Fibroblast of skin of right biceps (primary cell): ENCODE measurements at places on chromosomes 5 and 9.

GRCh38 chr5:34742061-34742460 is 85.9 kb downstream of the RAI14 start:
- peak; percentile 80 for DNase-seq

- DNase-seq, result no peak
These were observed 3.4 kb upstream of the FAM193B start for GRCh38 chr5:177557796-177558195.

- peak; percentile 53 for DNase-seq
These were observed 27.7 kb downstream of the PPP3R2 start for GRCh38 chr9:101566904-101567724.

DNA sequence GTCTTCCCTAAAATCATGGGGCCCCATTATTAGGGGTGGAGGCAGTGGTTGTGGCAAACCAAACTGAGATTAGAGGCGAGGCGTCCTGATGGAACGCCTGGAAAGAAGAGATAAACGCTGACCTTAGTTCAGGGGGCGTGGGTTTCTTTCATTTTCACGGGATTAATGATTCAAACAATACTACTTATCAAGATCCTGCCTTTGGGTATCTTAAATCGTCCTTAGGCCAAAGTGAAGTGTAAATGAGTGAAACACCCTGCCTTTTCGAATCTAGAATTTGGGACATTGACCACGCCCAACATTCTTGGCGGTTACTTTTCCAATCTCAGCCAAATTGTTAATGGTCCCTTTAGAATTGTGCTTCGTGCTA is 1.0 kb upstream of the UBTD2 start:
- peak; percentile 62 for DNase-seq

GRCh38 chr5:110736753-110737152 is 2.1 kb upstream of the SLC25A46 start:
- no peak for DNase-seq

- peak; percentile 18 for DNase-seq
These were observed 29.9 kb upstream of the MYOT start for GRCh38 chr5:137837491-137838394.

- no peak for DNase-seq
These were observed 100.5 kb downstream of the TLE4 start for GRCh38 chr9:79672236-79672635.
